ENCODE measurements at places on chromosomes 4 and X.

- DNase-seq = no peak
Measured at GRCh38 chr4:88185906-88186305, 27.5 kb upstream of the ABCG2 start.

GRCh38 chr4:55733932-55734331 is 85.7 kb upstream of the EXOC1L start:
- DNase-seq = no peak

- DNase-seq = no peak
Measured at GRCh38 chr4:174631901-174632758, 109.8 kb upstream of the HPGD start.

DNA sequence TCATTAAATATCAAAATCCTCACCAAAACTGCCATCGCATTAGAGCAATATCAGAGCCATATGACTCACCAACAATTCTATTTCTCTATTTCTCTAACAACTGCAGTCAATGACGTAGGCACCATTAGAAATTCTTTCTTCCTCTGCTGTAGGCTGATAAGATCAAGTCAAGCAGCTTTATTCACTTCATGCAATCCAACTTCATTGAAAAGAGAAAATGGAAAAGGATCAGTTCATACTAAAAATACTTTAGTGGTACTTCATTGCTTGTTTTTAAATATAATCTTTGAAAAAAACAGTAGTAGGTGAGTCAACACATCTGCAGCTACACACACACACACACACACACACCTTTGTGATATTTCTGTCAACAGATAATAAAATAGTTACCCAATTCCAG is 345.3 kb upstream of the TENM3 start:
- DNase-seq = no peak

DNA sequence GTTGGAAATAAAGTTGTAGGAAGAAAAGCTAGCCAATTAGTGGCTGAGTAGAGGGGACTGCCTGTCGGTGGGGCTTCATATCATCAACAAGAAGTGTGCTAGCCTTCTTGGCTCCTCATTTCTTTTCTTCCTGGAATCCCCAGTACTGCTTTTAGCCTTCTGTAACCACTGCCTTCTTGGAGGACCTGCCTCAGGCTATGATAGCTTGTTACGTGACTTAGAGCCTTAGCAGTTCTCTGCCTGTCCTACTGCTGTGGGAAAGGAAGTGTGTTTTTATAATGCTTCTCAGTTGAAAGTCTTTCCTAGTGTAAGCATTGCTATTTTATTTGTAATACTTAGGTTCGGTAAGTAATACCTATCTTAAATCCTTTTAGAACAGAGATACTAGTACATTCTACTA is 61.9 kb downstream of the LARP1B start:
- no peak for DNase-seq

DNA sequence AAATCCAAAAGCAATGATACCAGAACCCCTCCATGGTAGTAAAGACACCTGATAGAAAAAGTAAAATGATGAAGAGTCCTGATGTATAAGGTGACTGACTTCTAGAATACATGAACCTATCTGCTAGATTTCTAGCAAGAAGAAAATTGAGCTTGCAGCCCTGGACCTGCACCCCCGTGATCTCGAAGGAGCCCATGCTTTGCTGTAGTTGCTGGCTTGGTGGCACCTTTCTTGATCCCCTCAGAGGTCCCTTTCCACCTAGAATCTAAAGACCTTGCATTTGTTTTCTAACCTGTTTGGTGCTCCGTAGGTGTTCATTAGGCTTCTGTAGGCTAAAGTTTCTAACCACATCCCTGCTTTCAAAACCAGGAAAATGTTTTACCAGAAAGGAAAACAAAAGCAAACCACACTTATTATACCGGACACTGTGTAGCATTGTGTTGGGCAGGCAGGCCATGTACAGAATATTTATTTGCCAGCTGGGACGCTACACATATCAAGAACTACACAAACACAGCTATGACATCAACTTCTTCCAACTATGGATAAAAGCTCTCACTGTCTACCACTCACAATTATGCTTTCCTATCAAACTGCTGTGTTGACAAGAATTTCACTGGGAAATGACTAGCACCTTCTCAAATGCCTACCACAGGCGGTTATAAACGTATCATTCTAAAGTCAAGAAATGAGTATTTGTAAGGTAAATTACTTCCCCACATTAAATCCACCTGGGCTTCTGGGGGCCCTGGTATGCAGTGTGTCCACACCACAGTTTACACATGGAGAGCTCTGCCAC is 316.2 kb downstream of the UNC5C start:
- no peak for DNase-seq

GRCh38 chrX:9429767-9430166 is 35.1 kb upstream of the TBL1X start:
- DNase-seq = no peak

GRCh38 chr4:182179105-182179504 is 64.1 kb upstream of the TENM3 start:
- DNase-seq = no peak

GRCh38 chrX:72373136-72373535 is 67.4 kb upstream of the CITED1 start:
- DNase-seq = no peak

Measured in thoracic aorta (tissue), 2 donors.